ENCODE measurements at places on chromosomes 12 and 14. TPM values are rescaled to one million over a fixed set of nuclear protein-coding genes. Genes with fewer than 3 reads are reported as not detected.

GZMB gene
- total RNA-seq, result 6,714 TPM

TRIM9 gene
- total RNA-seq, result 2.0 TPM

LRRIQ1 gene
- not detected for total RNA-seq

CRADD gene
- 11.8 TPM for total RNA-seq

TSHR gene
- not detected for total RNA-seq

All from activated CD8-positive, alpha-beta memory T cell treated with anti-CD3 and anti-CD28 coated beads for 36 hours (primary cell).